ENCODE measurements at places on chromosomes 3 and 15.

GRCh38 chr15:48603123-48603500, 42.4 kb downstream of the FBN1 start:
- no peak for DNase-seq

- DNase-seq, result no peak
Measured at GRCh38 chr3:134369231-134369741, 5.0 kb downstream of the AMOTL2 start.

DNA sequence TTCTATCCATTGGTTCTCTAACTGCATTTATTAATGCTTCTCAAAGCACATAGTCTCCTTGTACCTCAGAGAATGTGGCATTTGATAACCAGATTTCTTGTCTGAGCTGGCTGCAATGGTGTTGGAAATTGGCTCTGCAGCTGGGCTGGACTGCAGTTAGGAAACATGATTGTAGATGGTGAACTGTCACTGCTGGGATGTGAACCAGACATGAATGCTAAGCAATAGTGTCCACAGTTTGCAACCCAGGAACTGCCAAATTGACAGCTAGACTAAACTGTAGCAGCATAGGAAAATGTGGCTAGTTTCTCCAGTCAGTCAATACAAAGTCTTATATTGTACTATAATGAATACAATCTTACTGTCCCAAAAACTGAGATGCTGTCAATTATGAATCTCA, 656.6 kb upstream of the GOLIM4 start:
- DNase-seq, result no peak

- DNase-seq, result no peak
Measured at GRCh38 chr3:99669879-99670555, 31.6 kb downstream of the COL8A1 start.

GRCh38 chr15:39625856-39626255, 45.0 kb downstream of the THBS1 start:
- DNase-seq, result no peak

Data from NCI-H2107 (cell line).